T-helper 17 cell (primary cell): ENCODE measurements at places on chromosomes 13 and 19. TPM values are rescaled to one million over a fixed set of nuclear protein-coding genes. Genes with fewer than 3 reads are reported as not detected.

Gene ZNF607
- total RNA-seq = 5.2 TPM

- H3K27me3 ChIP-seq = no peaks in the 10 kb centered on the region
- H3K27ac ChIP-seq = peak overlapping the region; percentile 45
- H3K36me3 ChIP-seq = peaks cover 9% of the 10 kb centered on the region
- no peak for DNase-seq
- no peak overlapping the region for H3K4me3 ChIP-seq
Measured at GRCh38 chr19:19566306-19566705, 28.2 kb downstream of the CILP2 start.

DNA sequence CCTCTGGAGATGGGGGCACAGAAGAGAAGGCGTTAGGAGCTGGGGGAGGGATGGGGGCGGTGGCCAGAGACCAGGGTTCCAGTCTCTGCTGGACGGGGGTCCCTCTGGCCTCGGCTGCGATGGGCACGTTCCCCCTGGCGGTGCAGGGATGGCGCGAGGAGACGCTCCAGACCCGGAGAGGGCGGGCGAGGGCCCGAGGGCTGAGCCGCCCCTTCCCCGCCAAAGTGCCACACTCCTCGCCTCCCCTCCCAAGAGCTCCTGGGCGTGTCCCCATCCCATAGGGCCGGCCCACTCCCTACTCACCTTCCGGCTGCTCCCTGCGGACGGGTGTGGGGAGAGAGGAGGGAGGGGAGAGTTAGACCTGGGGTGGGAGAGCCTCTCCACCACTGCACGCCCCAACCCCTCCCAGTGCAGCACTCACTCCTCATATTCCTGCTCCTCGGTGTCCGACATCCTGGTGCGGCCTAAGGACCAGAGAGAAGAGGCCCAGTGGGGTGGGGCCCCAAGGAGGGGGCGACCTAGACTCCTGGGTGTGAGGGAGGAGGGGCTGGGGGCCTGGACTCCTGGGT, 2.2 kb downstream of the TNNT1 start:
- H3K4me3 ChIP-seq = no peak overlapping the region
- no peak overlapping the region for H3K27ac ChIP-seq
- peaks cover 4% of the 10 kb centered on the region for H3K4me1 ChIP-seq
- no peak for DNase-seq

- peak overlapping the region; percentile 32 for H3K27ac ChIP-seq
- H3K27me3 ChIP-seq = no peaks in the 10 kb centered on the region
- H3K4me3 ChIP-seq = no peak overlapping the region
- DNase-seq = no peak
- H3K4me1 ChIP-seq = peaks cover 4% of the 10 kb centered on the region
- peaks cover 3% of the 10 kb centered on the region for H3K36me3 ChIP-seq
Measured at GRCh38 chr13:98930151-98930591, 47.7 kb downstream of the DOCK9 start.

DNA sequence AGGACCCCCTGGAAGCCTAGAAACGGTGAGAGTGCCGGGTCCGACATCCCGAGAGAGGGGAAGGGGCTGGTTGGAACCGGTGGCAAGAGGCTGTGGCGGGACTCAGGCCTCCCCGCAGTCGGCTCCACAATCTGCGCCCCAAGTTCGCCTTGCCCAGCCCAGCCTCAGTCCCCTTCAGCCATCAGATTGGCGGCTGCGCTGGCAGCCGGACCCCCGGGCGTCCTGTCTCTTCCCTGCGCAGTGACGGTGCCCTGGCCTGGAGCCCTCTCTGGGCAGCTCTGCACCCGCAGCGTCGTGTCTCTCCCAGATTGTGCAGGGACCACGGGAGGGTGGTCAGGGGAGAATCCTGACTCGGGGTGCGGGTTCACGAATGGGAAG, 315 bp downstream of the ZNF492 start:
- no peak overlapping the region for H3K27ac ChIP-seq
- peaks cover 2% of the 10 kb centered on the region for H3K4me1 ChIP-seq
